ENCODE measurements at places on chromosomes 1 and 21.
A peak's percentile ranks its signal among the peaks of the same experiment; 100 is the strongest.

- DNase-seq, result no peak
Observed at GRCh38 chr1:223224465-223224864, 81.4 kb upstream of the TLR5 start.

DNA sequence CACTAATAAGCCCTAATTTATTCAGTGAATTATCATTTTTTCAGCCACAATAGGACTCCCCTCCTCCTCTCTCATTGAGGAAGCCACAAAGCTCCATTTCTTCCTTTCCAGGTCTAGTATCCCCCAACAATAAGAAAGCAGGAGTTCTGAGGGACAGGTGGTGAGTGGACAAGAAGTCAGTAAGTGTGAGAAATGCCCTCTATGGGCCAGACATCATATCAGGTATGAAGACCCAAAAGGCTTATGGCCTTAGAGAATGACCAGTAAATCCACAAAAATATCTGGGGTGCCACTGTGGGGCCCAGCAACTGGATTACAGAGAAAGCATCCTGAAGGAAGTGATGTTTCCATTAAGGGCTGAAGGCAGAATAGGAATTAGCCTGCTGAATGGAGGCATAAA lies 175.7 kb downstream of the TRIM33 start:
- no peak for DNase-seq

GRCh38 chr1:167514288-167514687 lies 4.0 kb downstream of the CD247 start:
- DNase-seq, result no peak

GRCh38 chr1:173554541-173555250 lies 48.2 kb downstream of the SLC9C2 start:
- no peak for DNase-seq

- DNase-seq, result no peak
Observed at GRCh38 chr21:32965129-32965680, 60.5 kb upstream of the OLIG2 start.

DNA sequence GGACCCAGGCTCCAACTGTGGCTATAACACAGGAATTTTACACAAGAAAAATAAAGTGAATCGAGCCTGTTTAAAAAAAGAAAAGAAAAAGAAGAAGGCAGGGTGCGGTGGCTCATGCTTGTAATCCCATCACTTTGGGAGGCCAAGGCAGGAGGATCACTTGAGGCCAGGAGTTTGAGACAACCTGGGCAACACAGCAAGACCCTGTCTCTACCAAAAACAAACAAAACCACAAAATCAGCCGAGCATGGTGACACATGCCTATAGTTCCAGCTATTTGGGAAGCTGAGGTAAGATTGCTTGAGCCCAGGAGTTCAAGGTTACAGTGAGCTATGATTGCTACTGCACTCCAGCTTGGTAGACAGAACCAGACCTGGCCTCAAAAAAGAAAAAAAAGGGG lies 17.7 kb downstream of the MTF1 start:
- DNase-seq, result no peak

DNA sequence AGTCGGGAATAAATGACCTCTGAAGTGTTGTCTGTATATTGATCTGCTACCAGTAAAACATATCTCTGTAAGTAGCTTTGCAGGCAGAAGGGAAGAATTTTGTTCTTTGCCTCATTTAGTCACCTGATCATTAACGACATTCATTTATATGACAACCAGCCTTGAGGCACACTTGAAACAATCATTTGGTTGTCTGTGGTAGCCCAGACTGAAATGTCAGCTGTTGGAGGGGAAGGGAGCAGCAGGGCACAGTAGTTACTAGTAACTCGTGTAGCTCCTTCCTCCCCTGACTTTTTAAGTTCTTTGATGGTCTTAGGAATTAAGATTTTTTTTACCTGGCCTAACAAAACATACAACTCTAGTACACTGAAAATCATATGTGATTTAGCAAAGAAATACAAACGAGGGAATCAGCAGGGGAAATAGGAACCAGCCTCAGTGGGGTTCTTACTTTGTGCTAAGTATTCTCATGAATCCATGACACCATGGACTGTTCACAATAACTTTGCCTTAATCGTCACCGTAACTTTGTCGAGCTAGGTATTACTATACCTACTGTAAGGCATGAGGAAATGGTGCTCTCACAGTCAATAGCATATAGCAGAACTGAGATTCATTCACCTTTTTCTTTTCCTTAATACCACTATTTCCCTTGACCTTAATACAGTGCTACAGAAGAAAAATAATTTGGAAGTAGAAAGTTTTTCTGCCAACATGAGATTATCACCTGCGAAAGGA lies 6.4 kb downstream of the IL12RB2 start:
- DNase-seq, result no peak

DNA sequence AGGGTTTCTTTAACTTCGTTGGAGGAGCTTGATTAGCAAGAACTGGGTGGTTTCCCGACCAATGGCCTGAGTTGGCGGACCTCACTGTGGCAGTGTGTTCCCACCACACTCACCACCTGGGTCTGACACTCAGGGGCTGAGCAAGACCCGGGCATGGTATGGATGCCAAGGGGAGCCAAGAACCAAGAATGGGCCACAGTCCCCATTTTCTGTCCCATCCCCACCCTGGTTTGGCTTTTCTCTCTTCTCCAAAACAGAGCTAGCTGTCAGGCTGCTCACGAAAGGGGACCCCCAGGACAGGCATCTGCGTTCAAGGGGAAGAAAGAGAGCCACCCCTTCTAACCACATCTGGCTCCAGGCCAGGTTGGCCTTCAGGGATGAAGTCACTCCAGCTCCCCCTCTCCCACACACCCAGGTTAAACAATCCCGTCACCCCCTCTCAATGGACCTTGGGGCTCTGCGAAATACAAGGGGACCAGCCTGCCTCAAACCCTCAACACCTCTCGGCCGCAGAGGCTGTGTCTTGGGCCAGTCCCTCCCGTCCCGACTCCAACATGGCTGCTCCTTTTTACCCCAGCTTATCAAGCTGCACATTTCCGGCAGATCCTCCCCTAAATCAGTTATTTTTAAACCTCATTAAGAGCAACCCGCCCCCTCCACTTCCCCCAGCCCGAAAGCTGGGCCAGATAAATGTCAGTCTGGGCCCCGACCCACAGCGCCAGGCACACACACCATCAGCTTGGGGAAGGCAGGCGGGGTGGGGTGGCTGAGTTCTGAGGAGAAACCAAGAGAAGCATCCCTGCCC lies 3.4 kb downstream of the TAGLN2 start:
- DNase-seq, result no peak

DNA sequence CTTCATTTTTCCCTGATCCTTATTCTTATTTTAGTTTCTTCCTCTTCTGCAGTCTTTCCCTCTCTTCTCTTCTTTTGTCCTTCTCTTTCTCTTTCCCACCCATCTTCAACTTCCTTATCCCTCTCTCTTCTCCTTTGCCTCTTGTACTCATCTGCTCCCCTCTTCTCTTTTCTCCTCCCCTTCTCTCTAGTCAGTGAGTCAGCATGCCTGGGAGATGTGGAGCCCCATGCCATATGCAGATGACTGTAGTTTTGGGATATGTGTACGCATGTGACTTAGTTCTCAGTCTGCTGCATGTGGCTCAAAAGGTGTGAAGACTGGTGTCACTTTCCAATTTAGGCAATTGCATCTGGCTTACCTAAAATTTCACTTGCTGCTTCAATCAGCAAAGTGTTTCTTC lies 10.4 kb downstream of the DNAJC6 start:
- no peak for DNase-seq

GRCh38 chr1:33426916-33427315 lies 4.0 kb downstream of the PHC2 start:
- no peak for DNase-seq

- peak; percentile 49 for DNase-seq
Observed at GRCh38 chr1:158002022-158002630, 8.7 kb downstream of the KIRREL1 start.

GRCh38 chr1:51308636-51309035 lies 21.7 kb downstream of the TTC39A start:
- DNase-seq, result no peak

DNA sequence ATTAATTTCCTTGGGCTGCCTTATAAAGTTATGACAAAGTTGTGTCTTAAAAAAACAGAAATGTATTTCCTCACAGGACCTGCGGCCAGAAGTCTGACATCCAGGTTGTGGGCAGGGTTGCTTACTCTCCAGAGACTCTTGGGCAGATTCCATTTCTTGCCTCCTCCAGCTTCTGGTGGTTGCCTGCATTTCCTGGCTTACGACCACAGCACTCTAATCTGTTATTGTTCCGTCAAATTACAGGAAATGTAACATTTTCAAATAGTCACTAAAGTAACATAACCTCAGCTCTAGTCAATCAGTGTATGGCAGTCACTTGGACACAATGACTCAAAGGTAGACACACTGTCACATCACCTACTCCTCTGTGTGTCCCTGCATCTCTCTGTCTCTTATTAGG lies 226.8 kb downstream of the DNAH14 start:
- no peak for DNase-seq

DNA sequence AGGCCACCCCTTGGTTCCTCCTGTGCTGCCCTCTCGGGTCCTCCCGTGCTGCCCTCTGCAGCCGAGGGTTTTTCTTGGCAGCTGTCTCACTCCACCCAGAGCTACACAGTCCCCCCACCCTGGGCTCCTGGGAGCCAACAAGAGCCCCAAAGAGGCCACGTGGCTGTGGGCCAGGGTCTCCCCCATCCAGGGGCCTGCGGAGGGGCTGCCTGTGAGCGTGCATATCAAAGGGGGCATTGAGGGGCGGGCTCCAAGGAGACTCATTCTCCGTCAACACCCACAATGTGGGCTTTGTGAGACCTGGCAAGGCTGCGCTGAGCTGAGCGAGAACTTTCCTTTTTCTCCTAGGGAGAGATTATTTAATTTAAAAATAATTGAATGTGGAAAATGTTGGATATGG lies 108.7 kb upstream of the ARHGEF16 start:
- DNase-seq, result no peak

DNA sequence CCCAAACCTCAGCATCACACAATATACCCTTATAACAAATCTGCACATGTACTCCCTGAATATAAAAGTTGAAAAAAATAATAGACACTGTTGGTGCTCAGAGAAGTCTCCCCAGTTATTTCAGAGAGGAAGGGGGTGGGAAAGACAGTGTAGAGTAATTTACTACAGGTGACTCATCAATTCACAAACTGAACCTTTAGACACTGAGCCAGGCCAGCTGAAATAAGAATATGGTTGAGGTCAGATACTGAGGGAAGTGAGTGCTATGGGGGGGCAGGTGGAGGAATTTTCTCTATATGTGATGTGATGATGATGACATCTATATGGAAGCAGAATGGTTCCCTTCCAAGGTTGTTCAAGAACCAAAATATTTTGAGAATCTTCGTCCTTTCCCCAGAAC lies 50.1 kb downstream of the MRPL39 start:
- no peak for DNase-seq

DNA sequence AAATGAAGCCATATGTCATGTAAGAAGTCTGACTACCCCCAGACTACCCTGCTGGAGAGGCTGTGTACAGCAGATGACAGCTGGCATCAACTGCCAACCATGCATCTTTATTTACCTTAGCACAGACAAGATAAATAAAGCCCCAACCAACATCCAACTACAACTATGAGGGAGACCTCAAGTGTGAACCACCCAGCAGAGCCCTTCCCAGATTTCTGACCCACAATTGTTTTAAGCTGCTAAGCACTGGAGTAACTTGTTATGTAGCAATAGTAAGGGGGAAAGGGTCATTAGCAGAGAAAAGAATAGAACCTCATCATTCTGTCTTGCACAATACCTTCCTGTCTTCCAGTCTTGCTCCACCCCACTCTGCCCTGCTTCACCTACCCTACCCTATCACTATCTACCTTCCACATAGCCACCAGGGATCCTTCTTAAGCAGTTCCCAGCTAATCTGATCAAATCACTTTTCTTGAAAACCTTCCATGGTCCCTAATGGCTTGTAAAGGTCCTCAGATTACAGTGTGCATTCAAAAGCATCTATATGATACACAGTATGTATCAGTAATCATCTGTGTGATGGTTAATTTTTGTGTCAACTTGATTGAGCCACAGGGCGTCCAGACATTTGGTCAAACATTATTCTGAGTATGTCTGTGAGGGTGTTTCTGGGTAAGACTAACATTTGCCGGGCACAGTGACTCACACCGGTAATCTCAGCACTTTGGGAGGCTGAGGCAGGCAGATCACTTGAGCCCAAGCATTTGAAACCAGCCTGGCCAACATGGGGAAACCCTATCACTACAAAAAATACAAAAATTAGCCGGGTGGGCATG lies 19.6 kb upstream of the RBM15 start:
- DNase-seq, result no peak

GRCh38 chr1:92749024-92749634 lies 35.8 kb downstream of the EVI5 start:
- peak; percentile 78 for DNase-seq

- DNase-seq, result no peak
Observed at GRCh38 chr1:90386899-90387720, 330.0 kb downstream of the BARHL2 start.

GRCh38 chr21:41821081-41821755 lies 54.4 kb upstream of the RIPK4 start:
- no peak for DNase-seq

DNA sequence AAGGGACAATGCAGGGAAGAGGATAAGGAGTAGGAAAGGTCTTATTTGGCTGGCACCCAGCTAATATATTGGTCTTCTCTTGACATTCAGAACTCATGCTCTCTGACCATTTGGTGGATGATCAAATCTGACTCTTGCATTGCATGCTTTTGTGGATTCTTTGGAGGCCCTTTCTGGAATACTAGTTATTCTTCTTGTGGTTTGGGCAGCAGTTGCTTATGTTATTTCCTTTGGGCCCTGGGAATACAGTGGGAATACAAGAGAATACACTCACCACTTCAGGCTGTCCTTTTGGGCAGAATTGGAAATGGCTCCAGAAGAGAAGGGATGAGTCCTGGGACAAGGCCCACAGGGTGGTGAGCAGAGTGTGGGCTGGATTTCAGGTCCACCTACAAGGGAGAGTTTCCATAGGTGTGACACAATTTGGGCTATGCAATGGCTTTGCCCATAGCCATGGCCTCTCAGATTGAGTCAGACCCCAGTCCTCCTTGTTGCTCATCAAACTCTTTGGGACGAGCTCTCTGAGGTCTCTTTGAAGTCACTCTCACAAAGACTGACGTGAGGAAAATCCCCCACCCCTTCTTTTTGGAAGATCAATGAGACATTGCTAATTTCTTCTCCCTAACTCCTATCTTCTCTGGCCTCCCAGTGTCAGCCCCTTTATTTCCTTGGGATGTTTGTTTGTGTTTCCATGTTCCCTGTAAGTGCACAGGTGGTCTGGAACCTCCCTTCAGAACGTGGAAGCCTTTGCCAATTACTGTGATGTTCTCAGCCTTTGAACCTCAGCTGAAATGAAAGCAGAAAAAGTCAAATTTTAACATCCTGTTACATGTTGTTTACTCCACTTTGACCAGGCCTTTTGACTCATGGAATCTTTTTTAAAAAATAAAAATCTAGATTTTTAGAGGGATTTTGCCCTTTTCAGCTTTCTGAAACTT lies 19.4 kb downstream of the HSD11B1 start:
- DNase-seq, result peak; percentile 26

Data from AG10803 (cell line).